ENCODE measurements at places on chromosomes 12 and 14.

GRCh38 chr12:48037267-48037915 lies 33.1 kb upstream of the COL2A1 start:
- DNase-seq, result peak; percentile 36

DNA sequence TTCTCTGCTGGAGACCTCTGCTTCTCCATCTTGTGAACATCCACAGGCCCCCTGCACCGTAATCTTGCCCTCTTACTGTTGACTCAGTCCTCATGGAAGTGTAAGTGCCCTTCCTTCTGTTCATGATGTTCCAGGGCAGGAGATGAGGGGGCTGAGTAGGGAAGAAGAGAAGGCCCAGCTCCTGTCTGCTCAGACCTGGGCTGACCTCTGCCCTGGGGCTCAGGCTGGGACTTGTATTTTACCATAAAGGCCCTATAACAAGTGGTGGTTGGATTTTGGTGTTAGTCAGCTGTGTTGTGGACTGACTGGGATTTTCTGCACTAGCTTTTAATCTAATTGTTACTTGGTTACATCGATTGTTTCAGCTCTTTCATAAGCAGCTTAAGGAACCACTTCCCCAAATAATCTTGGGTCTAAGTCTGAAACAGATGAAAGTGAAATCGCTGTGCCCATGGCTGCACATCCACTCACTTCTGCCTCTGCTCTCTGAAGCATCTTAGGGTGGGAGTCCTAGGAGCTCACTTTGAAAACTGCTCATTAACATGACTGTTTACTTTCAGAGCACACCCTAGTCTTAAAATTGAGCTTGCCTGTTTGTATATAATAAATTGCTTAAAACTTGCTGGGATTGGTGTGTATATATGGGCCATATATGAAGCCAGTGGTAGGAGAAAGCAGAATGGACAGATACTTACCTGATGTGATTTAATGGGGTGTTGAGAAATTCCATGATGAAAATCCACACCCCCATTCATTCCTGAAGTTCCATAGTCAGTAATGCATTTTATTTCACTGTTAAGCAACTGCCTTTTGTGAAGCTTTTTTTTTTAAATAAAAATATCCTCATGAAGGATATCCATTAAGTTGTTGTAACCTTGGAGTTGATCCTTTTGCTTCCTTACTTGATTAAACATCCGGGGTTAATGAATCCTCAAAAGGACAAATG lies 17.7 kb downstream of the C12orf71 start:
- DNase-seq, result peak; percentile 49

- DNase-seq, result no peak
Observed at GRCh38 chr12:123889848-123890535, 82.6 kb downstream of the CCDC92 start.

- peak; percentile 56 for DNase-seq
Observed at GRCh38 chr12:62250671-62251608, 9.3 kb upstream of the USP15 start.

DNA sequence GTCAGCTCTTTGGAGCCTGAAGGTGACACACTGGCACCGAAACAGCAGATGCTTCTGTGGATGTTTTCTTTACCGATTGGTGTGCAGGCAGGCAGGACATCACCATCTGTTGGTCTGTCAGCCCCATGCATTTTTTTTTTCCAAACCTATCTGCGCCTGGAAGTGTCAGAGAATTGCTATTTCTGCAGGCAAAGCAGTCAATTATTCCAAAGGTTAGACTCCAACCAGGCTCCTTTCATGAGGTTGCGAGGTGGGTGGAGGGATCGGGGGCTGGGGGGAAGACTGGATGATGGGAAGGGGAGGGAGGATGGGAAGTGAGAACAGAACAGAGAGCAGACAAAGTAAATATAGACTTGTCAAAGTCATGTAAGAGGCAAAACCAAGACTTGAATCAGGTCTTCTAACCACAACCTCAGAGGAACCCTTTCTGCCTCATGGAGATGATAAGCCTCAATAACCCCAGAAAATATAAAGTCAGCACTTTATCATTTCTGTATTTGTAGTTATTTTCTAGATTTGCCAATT lies 117.7 kb downstream of the OTOGL start:
- no peak for DNase-seq

DNA sequence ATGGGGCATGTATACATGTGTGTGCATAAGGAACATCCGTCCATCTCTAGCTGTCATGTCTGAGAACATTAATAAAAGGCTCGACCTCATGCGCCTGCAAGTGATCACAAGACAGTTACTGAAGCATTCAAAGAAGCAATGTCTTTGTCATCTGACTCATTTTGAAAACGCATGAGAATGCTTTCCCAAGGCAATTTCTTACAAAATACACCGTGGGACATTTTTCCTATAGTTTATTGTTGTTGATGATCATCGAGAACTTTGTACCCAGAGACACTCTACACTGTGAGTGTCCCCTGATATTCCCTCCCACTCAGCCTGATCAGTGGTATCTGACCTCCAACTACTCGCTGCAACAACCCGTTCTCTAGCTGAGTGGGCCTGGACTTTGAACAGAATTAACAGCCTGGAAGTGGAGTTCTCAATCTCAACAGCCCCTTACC lies 68.1 kb downstream of the ETV6 start:
- DNase-seq, result peak; percentile 48

DNA sequence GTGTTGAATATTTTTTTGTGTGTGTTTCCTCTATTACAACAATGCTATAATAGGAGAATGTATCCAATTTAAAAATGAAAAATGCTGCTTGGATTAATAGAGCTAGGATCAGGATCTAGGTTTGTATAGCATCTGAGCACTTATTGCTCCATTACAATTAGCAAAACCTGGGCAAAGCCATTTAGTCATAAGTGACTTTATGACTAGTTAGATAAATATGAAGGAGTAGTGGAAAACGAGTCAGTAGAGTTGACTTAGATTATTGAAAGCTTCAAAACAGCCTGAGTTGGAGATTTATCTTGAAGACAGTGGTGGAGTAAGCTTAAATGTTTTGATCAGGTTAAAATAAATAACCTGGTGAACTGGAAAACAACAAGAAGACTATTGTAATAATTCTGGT lies 2.8 kb downstream of the MED21 start:
- no peak for DNase-seq

DNA sequence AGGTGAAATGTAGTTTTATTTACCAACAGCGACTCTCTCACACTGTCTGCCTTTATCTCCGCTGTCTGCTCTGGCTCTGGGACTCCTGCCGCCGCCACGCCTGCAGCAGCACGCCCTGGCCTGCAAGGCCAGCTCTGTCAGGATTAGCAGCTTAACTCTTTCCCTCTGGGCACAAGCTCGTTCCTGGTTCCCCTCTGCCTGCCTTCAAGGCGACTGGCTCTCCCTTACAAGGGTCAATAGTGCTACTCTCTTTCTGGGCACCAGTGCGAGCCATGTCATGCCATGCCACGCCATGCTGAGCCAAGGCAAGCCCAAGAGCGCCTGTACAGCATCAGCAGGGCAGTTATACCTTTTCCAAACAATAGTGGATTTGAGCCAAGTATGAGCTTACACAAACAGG lies 3.6 kb upstream of the CLEC2B start:
- DNase-seq, result no peak

GRCh38 chr14:52876806-52877205 lies 74.0 kb downstream of the FERMT2 start:
- no peak for DNase-seq

DNA sequence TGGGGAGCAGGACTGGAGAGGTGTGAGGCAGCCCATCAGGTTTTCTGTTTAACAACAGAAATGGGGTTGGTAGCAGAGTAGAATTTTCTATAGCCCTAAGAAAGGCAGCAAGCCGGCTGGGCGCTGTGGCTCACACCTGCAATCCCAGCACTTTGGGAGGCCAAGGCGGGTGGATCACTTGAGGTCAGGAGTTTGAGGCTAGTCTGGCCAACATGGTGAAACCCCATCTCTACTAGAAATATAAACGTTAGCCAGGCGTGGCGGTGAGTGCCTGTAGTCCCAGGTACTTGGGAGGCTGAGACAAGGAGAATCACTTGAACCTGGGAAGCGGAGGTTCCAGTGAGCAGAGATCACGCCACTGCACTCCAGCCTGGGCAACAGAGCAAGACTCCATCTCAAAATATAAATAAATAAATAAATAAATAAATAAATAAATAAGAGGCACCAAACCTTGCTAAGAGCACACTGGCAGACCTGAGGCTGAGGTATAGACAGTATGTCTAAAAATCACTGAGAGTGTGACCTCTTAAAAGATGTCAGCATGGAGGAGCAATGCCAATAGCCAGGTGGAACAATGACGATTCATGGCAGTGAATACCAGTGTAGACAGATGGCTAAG lies 115.6 kb downstream of the SLC38A4 start:
- DNase-seq, result no peak

Data from AG10803 (cell line).